ENCODE measurements at places on chromosomes 2 and 18.

- no peak for DNase-seq
Measured at GRCh38 chr2:11140492-11140891, 14.8 kb upstream of the SLC66A3 start.

DNA sequence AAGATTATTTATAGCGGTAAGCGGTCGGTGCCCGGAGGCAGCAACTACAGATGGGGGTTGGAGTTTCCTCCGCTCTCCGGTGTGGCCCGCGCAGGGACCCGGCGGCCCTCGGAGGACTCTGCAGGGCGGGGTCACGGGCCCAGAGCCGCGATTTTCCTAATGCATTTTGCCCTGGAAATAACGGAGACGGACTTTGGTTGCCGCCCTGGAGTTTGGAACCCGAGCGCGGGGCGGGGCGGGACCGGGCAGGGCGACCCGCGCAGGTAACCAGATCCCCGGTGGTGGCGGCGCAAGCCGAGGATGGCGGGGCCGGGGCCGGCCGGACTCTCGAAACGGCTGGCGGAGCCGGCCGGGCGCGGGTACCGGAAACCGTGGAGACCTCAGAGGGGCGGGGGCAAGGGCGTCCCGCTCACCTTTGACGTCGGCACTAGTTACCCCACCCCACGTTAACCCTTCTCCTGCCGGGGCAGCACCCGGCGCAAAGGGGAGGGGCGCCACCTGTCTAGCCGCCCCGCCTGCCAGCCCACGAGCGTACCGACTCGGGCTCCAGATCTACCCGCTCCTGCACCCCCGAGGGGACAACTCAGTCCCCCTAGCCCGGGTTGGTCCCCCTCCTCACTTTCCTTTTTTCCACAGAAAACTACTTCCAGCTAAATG, 2.9 kb downstream of the CYP26B1 start:
- DNase-seq = peak; percentile 80

DNA sequence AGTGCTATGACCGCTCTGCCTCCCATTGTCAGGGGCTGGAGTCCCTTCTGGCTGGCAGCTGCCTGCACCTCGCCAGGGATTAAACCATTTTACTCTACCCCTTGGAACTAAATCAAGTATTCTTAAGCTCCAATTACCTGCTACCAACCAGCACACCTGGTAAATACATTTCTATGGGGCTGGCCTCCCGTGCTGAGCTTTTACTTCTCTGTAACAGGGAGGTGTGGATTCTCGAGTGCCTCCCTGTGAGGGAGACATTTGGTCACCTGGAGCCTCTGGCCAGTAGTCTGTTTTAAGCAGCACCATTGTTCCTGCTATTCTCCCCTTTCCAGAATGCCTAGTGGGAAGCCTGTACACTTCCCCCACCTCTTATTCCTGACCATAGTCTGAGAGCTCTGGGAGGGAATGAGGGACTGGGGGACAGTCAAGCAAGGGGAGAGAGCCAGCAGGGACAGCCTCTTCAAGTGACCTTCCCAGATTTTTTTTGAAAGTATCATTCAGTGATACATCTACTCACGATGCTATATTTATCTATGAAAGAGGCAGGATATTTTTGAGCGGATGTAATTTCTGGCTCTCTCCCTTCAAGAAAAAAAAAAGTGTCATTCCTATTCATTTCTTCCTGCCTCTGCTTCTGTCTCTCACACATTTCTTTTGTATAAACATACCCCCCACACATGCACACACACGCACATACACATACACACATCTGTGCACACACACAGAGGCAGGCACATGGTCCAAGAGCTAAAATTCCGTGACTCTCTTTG, 112.8 kb downstream of the CAPN13 start:
- no peak for DNase-seq

DNA sequence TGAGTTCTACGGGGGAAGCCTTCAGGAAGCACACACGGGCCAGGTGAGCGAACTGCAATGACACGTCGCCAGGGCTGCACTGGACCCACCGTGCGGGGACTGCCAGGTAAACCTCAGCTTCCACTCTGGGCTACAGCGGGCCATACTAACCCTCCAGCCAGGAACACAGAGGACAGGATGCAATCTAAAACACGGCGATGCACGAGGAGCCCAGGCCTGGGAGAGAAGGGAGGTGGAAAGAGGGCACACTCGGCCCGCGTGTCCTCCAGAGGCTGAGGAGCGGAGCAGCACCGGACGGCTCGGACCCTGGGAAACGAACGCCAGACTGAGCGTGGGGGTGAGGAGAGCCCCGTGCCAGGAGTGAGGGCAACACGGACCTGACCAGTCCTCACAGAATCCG, 69.3 kb downstream of the HDAC4 start:
- no peak for DNase-seq

DNA sequence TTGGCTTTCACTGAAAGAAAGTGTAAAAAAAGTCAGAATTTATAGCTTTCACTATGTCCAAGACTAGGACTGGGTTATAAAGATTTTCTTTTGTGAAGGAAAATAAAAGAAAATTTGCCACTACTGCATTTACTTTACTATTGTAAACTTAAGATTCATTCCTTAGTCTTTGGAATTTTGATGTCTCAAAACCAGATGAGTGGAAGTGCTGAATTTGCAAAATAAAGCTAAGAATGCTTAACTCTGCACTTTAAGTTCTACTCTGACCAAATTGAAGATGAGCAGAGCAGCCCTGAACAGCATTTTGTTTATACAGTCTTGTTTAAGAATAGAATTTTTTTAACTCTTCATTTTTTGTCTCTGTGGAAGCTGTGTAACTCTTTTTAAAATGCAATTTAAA, 102.4 kb downstream of the ICA1L start:
- DNase-seq = no peak

DNA sequence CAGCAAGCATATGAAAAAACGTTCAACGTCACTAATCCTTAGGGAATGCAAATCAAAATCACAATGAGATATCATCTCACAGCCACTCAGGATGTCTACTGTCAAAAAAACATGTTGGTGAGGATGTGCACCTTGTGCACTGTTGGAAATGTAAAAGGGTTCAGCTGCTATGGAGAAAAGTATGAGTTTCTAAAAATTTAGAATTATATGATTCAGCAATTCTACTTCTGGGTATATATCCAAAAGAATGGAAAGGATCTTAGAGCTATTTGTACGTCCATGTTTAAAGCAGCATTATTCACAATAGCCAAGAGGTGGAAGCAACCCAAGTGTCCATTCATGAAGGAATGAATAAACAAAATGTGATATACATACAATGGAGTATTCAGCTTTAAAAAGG, 50.0 kb downstream of the CFAP210 start:
- no peak for DNase-seq

DNA sequence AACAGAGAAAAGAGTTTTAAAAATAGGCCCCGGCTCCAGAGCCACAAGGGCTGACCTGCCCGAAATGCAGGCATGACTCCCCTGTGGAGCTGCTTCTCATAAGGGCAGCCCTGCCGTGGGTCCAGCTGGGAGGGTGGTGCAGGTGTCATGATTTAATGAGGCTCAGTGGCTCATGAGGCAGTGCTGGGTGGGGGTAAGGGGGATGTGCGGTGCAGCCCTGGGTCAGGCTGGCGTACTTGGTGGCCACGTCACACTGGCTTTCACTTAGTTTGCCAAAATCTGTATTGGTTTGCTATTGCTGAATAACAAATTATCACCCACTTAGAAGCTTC, 33.6 kb downstream of the HJURP start:
- DNase-seq = no peak

- DNase-seq = no peak
Measured at GRCh38 chr2:9966491-9967022, 15.1 kb downstream of the GRHL1 start.

DNA sequence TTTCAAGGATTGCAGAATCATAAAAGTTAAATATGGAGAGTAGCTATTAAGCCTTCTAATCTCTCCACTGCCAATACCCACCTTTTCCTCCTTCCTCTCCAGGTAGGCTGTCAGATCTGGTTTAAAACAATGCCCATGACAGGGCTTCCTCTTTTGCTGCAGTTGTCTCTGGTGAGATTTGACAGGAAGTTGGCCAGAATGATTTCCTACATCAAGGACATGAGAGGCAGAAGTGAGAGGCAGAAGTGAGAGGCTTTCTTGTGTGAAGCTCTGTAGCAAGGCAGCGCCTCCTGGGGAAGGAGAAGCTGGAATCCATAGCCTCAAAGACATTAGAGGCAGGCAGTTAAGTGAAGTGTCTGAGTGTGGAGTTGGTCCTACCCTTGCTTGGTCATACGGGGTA, 385.7 kb downstream of the HRH4 start:
- no peak for DNase-seq

Measured in right kidney (tissue), 9 donors.